ENCODE measurements at places on chromosomes 1 and 21. TPM values are rescaled to one million over a fixed set of nuclear protein-coding genes. Genes with fewer than 3 reads are reported as not detected.

Gene ARTN
- 0.85 TPM for total RNA-seq

Gene KIF21B
- total RNA-seq: 94.7 TPM

Gene NOS1AP
- total RNA-seq: not detected

Gene PGLYRP4
- total RNA-seq: not detected

Gene SNX7
- not detected for total RNA-seq

Gene FCGR2B
- total RNA-seq: not detected

Gene PRAMEF14
- total RNA-seq: not detected

Gene KIF17
- total RNA-seq: not detected

Gene ELAPOR1
- 5.7 TPM for total RNA-seq

Gene TMPRSS3
- total RNA-seq: 5.8 TPM

Gene IFI16
- 301 TPM for total RNA-seq

Gene PIK3R3
- total RNA-seq: 3.8 TPM

Gene C1orf56
- 1.2 TPM for total RNA-seq

Gene FNDC10
- total RNA-seq: 8.8 TPM

All from T-helper 1 cell treated with Interleukin-12 subunit alpha and Interleukin-12 subunit beta and Interleukin-4 antibody, amounts not matched to agents 30 ng/mL and 1 ng/mL, for 36 hours (primary cell).